Placental pericyte (primary cell): ENCODE measurements at places on chromosomes 3 and 15. TPM values are rescaled to one million over a fixed set of nuclear protein-coding genes. Genes with fewer than 3 reads are reported as not detected.

Gene SLC6A1
- not detected in 2 replicates for total RNA-seq

Gene SEMA4B
- 23.9 and 27.2 TPM in 2 replicates for total RNA-seq

Gene PTX3
- total RNA-seq, result 130 and 602 TPM in 2 replicates

Gene AGBL1
- total RNA-seq, result not detected in 2 replicates

Gene SAXO2
- total RNA-seq, result 0.88 and 1.3 TPM in 2 replicates

Gene KNL1
- total RNA-seq, result 1.1 and 63.7 TPM in 2 replicates

Gene APBA2
- total RNA-seq, result 20.8 and 37.1 TPM in 2 replicates

Gene C2CD4B
- total RNA-seq, result under 0.01 TPM in 1 of 2 replicates, not detected in the other

Gene NAA50
- 162 and 226 TPM in 2 replicates for total RNA-seq

Gene CPLX3
- not detected in 2 replicates for total RNA-seq

Gene SCAMP5
- total RNA-seq, result 0.57 and 2.4 TPM in 2 replicates
